ENCODE measurements at places on chromosomes 11 and 22.

DNA sequence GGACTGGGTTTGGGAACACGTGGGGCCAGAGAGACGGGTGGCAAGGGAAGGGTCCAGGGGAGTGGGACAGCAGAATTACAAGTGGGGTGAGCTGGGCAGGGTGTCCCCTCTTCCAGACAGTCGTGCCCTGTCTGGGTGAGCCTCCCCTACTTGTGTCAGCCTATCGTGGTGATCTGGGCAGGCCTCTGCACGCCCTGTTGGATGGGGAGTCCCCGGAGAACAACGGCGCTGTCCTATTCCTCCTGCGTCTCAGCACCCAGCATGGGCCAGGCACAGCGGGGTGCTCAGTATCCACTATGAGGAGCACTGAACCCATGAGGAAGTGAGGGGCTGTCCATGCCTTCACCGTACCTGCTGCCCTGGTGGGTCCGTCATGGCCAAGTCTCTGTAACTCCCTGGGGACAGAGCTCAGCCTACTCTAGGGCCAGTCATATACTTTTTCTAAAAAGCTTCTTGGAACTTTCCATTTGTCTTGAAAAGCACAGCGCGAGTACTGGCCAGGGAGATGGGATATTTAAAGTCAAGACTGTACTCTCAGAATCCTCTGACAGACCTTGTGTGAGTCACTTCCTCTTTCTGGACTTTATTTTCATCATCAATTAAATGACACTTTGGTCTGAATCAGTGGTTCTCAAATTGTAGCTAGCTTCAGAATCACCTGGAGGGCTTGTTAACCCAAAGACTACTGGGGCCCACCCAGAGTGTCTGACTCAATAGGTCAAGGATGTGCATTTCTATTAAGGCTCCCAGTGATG lies 81.7 kb upstream of the NECTIN1 start:
- DNase-seq = no peak

- no peak for DNase-seq
Observed at GRCh38 chr22:41512421-41513194, 31.7 kb downstream of the POLR3H start.

GRCh38 chr11:69301455-69302401 lies 7.8 kb downstream of the MYEOV start:
- DNase-seq = no peak

DNA sequence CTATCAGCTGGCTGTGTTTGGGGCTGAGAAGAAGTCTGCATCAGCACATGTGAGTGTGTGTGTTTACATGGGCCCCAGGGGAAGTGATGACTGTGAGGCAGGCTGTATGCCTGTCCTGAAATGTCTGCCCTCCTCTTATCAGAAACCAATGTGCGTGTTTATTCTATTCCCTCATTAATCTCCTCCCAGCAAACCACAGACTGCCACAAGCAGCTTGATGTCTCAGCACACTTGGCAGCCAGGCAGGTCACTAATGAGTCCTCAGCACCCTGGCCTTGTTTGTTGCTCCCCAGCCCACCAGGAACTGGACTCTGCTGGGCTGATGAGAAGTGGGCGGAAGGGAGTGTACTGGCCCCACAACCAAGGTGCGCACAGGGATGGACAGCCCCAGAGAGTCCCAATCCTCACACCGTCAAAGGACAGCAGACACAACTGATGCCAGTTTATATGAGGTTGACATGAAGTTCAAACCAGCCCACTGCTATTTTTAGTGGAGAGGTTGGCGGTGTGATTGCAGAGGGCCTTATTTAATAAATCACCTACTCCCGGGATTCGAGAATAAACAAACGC lies 225.8 kb downstream of the ETS1 start:
- DNase-seq = no peak

GRCh38 chr11:2088284-2088683 lies 50.9 kb downstream of the IGF2 start:
- DNase-seq = no peak

- no peak for DNase-seq
Observed at GRCh38 chr22:25216230-25216629, 3.2 kb upstream of the CRYBB2 start.

- DNase-seq = no peak
Observed at GRCh38 chr22:24059121-24059520, 48.0 kb downstream of the CABIN1 start.

DNA sequence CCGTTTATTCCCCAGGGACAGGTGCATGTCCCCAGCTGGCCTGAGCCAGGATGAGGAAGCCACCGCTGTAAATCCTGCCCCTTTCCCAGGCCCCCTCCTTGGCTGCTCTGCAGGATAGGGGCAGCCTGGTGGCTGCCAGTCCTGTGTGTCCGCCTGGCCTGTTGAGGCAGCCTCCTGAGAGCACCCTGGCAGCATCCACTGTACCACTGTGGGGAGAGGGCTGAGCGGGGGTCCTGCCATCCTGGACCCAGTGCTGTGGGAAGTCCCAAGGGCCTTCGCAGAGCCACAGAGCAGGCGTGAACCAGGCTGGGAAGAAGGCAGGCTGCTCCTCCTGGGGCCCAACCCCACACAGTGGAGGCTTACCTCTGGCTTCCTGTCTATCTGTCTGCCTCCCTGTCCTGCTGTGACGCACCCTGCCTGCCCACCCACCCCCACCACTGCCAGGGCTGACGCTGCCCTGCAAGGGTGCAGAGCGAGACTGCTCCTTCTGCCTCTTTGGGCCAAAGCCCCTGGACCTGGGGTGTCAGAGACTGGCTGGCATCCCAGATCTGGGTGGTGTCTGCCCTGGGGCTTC lies 8.4 kb downstream of the KCTD17 start:
- no peak for DNase-seq

GRCh38 chr11:61266602-61267001 lies 25.6 kb downstream of the PGA5 start:
- no peak for DNase-seq

DNA sequence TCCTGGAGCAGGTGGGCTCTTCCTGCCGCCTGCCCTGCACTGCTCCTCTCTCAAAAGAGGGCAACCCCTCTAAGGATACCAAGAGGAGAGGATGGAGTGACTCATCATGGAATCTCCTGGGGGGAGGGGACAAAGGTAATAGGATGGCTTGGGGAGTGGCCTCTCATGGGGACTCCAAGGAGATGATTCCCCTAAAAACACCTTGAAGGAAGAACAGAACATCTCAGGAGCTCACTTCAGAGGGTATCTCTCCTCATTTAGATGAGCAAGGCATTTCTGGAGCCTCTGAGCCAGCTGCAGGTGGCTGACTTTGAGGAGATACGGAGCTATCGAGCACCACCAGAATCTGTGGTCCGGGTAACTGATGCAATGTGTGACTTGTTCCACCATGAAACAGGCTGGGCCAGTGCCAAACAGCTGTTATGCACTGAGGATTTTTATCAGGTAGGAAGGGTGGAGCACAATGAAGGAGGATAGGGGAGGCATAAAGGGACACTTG lies 40.2 kb downstream of the RRP8 start:
- DNase-seq = no peak

DNA sequence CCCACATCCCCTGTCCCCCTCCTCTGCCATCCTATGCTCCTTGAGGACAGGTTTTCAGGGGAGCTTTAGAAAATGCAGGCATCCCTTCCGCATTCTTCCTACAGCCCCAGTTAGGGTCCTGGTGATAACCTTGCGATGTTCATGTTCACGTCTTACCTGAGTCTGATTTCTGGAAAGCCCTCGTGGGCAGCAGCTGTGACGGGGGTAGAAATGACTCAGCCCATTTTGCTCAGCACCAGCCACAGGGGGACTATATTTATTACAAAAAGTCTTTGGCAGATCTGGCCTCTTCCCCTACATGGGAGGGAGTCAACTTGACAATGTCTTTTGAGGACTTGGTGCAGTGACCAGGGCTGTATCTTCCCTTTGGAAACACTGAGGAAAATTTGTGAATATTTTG lies 12.3 kb downstream of the PKNOX2 start:
- DNase-seq = no peak
